Kidney epithelial cell (primary cell): ENCODE measurements at places on chromosomes 2 and 18. TPM values are rescaled to one million over a fixed set of nuclear protein-coding genes. Genes with fewer than 3 reads are reported as not detected.

DNA sequence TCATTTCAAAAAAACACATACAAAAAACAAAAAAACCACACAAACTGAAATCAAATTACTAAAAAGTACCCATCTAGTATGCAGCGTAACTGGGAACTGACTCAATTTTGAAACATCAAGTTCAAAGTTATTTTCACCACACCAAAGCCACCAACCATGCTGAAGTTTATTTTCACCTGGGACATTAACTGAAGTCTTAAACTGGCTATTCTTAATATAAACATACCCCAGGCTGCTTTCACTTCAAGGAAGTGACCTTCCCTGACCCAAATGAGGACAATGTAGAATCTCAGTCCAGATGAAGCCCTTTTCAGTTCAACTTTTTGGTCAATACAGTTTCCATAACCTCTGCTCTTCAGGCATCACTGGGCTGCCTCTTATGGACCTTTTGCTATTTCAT is 84.6 kb downstream of the PIGN start:
- DNase-seq = no peak

- DNase-seq = no peak
Observed at GRCh38 chr18:44823782-44824181, 143.1 kb downstream of the SETBP1 start.

DNA sequence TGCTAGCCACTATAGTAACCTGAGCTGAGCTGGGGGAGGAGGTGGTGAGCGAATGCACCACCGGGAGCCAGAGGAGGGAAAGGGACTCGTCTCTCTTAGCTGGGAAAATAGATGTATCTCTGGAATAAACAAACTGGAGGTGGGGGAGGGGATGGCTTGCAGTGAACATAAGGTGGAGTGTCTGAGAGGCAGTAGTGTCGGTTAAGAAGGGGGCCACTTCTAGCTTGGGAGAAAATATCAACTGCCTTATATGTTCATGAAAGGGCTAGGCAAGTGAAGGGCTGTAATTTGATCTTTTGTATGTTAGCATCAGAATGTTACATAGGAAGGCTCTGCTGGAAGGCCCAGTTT is 2.2 kb downstream of the SETBP1 start:
- DNase-seq = no peak

Gene CROCC2
- not detected in 2 replicates for total RNA-seq

DNA sequence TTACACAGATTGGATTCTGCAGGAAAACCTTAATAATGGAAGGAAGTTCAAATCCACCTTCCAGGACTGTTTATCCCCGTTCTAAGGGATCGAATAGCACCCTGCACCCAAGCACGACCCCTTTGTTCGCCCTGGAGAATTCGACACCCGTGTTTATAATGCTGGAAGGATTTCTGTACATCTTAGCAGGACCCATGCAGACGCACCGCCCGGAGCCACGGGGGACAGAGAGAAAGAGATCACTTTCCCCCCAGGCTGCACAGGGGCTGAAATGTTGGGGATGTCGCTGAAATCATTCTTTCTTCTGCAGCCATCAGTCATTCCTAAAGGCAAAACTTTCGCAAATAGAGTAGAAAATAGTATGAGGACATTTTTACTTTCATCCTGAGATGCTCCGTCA is 238.7 kb upstream of the SALL3 start:
- no peak for DNase-seq

GRCh38 chr2:187617905-187618304 is 63.7 kb upstream of the TFPI start:
- no peak for DNase-seq

- DNase-seq = no peak
Observed at GRCh38 chr2:223043164-223043941, 8.6 kb upstream of the KCNE4 start.
